ENCODE measurements at places on chromosomes 1 and 21. TPM values are rescaled to one million over a fixed set of nuclear protein-coding genes. Genes with fewer than 3 reads are reported as not detected.

The MX2 gene
- 4.2 TPM for polyA plus RNA-seq

The LORICRIN gene
- not detected for polyA plus RNA-seq

The DIO1 gene
- polyA plus RNA-seq, result 0.41 TPM

The FMOD gene
- polyA plus RNA-seq, result 16.5 TPM

The BSND gene
- not detected for polyA plus RNA-seq

The PTAFR gene
- polyA plus RNA-seq, result 93.6 TPM

The PAQR7 gene
- 5.6 TPM for polyA plus RNA-seq

The SPRR4 gene
- polyA plus RNA-seq, result not detected
